Type B pancreatic cell (in vitro differentiated cells): ENCODE measurements at places on chromosomes 13 and 19.
A peak's percentile ranks its signal among the peaks of the same experiment; 100 is the strongest.

GRCh38 chr13:109166804-109167203 is 537.4 kb downstream of the MYO16 start:
- DNase-seq = no peak

- DNase-seq = no peak
Measured at GRCh38 chr13:97366172-97366688, 67.7 kb upstream of the RAP2A start.

GRCh38 chr13:27242702-27243101 is 8.7 kb upstream of the RPL21 start:
- no peak for DNase-seq

- DNase-seq = no peak
Measured at GRCh38 chr19:2223959-2224358, 12.2 kb downstream of the PLEKHJ1 start.

DNA sequence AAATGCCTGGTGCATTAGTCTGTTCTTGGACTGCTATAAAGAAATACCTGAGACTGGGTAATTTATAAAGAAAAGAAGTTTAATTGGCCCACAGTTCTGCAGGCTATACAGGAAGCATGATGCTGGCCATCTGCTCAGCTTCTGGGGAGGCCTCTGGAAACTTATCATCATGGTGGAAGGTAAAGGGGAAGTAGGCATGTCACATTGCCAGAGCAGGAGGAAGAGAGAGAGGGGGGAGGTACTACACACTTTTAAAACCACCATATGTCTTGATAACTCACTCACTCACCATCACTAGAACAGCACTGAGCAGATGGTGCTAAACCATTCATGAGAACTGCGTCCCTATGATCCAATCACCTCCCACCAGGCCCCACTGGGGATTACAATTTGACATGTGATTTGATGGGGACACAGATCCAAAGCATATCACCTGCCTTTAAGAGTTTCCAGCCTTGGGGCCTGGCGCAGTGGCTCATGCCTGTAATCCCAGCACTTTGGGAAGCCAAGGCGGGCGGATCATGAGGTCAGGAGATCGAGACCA is 219.0 kb downstream of the KATNAL1 start:
- no peak for DNase-seq

DNA sequence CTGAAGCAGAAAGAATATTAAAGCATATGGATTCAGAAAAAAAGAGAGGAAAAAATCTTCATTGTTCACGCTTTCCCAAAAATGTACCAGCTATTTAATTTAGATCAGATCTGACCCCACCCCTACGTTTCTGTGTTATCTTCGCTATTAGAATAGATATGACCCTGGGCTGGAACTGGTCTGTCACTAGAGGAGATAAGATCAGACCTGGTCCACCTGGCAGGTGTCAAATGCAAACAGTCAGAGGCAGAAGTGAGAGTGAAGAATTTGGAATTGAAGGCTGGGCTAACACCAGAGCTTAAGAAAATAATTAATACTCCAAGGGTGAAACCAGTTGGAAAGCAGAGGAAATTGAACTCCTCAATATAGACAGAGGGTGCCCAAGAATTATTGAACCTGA is 30.0 kb upstream of the MBNL2 start:
- DNase-seq = no peak

DNA sequence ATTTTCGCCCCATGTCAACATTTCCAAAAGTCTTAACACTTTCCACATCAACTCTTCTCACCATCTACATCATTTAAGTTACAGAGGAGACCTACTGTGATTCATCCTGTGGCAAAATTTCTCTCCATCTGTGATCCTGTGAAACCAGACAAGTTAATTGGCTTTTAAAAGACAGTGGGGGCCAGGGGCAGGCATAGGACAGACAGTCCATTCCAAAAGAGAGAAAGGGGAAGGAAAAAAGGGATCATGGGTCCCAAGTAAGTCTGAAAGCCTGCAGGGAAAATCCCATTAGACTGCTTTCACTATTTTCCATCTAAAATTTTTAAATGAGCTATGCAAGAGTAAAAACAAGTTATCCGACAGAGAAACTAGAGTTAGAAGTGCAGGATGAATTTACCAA is 121.0 kb downstream of the MRPL57 start:
- no peak for DNase-seq

DNA sequence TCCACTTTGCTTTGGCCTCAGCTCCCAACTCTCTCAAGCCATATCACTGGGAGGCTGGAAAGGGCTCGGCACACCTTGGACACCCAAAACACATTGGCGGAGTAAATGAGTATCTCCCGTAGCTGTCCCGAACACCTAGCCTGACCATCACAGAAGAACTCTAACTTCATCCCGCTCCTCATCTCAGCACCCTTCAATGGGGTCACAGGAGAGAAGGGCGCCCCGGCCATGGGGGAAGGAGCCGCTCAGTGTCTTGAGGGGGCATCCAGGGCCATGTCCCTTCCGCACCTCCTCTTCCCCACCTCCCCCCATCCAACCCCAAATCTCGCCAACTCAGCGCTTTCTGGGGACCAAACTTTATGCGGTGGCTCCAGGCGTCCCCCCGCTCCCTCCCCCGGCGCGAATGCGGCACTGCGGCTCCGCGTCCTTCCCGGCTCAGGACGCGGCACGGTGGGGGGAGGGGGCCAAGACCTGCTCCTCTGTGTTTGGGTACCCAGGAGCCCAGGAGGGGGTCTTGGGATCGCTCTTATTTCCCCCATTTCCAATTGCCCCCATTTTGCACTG is 3.0 kb downstream of the KCNC3 start:
- DNase-seq = no peak

- DNase-seq = no peak
Measured at GRCh38 chr19:6216996-6217751, 62.6 kb downstream of the MLLT1 start.

DNA sequence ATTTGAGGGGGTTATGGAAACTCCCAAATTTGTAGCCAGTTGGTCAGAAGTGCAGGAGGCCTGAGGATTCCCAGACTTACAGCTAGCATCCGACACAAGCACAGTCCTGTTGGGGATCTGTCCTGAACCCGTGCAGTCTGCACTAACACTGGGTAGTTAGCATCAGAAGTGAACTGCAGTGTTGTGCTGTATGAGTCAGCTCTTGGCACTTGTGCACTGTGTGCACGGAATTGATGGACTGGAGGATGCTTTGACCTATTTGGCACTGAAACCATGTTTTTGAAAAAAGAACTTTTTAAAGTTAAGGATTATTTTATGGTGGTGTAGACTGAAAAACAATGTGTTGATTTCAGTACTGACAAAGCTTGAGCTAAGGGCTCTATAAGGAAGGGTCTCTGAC is 279.0 kb downstream of the NHLRC3 start:
- DNase-seq = no peak

DNA sequence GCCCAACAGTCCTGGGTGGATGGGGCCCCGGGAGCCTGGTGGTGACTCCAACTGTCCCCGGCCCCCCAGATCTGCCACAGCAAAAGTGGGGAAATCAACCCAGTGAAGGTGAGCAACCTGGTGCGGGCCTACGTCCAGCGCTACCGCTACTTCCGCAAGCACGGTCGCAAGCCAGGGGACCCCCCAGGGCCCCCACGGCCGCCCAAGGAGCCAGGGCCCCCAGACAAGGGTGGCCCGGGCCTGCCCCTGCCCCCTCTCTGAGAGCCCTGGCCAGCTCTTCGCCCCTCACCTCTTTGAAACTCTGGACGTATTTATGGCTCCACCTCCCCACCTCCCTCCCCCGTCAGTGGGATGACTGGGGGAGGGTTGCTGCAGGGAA is 7.5 kb downstream of the IRF3 start:
- no peak for DNase-seq

DNA sequence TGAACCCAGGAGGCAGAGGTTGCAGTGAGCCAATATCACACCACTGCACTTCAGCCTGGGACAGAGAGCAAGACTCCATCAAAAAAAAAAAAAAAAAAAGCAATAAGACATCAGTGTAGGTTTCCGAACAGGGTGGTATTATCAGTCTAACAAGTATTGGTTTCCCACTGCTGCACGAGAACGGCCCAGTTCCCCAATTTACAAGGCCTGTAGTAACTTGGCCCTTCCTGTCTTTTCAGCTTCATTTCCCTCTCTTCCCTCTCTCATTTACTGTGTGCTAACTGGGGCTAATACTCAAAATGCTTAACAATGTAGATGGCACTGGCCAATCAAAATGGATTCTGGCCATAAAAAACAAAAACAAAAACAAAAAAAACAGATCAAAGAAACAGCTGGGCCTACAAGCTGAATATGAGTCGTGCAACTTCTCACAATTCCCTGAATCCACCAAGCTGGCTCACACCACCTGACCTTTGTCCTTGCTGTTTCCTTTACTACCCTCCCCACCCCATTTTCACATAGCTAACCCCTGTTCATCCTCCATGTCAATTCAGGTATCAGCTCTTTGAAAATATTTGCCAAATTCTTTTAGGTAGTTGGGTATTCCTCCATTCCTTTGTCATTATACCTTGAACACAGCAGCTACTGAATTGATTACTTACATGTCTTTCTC is 2.4 kb downstream of the TEX101 start:
- DNase-seq = no peak

DNA sequence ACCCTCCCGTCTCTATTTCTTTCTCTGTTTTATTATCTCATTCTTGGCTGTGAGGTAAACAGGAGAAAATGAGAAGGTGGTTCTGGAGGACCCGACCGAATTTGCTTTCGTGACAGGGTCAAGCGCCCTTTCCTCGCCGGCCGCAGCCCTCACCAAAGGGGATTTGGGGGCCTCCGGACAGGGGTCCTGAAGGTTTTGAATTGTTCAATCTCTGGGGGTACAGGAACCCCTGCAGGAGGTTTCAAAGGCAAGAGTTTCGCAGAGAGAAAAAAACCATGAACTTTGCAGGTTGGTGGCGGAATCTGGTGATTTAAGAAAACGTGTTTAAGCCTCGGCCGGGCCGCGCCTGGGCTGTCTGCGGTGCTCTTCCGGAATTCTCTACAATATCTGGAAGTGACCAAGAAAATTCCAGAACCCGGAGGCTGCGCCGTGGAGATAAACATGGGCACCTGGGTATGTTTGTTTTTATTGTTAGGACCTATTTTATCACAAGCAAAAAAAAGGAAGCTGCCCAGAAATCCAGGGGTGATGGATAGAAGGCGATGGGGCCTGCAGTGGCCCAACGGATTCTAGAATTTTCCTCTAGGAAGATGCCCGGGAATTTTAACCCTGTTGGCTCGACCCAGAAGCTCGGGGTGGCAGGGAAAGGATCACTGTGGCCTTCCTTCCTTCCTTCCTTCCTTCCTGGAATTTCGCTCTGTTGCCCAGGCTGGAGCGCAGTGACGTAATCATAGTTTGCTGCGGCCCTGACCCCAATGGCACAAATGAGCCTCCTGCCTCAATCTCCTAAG is 14.2 kb upstream of the PTBP1 start:
- DNase-seq = no peak

GRCh38 chr19:33470686-33471085 is 50.9 kb downstream of the PEPD start:
- DNase-seq = no peak

GRCh38 chr13:35723821-35724220 is 247.3 kb upstream of the MAB21L1 start:
- no peak for DNase-seq

- no peak for DNase-seq
Measured at GRCh38 chr19:33641261-33641660, 19.5 kb downstream of the CHST8 start.

GRCh38 chr19:13764101-13764807 is at the start of gene MRI1:
Gene MRI1, plus strand, starts transcription at chr19:13764522. Its CDS starts 67 bp downstream, at chr19:13764589.
- DNase-seq = peak; percentile 77

DNA sequence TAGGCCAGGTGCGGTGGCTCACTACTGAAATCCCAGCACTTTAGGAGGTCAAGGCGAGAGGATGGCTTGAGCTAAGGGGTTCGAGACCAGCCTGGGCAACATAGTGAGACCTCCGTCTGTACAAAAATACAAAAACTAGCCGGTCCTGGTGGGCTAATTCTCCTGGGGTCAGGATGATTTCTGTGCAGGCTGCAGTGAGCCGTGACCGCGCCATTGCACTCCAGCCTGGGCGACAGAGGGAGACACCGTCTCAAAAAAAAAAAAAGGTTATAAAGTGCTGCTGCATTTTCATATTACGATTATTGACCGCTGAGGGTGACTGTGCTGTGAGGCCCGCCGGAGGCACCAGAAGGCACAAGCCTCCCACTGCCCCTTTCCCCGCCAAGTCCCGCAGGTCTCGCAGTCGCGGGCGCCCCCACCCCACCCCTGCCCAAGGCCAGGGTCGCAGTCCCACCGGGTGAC is 477 bp upstream of the PLEKHF1 start:
- DNase-seq = no peak

DNA sequence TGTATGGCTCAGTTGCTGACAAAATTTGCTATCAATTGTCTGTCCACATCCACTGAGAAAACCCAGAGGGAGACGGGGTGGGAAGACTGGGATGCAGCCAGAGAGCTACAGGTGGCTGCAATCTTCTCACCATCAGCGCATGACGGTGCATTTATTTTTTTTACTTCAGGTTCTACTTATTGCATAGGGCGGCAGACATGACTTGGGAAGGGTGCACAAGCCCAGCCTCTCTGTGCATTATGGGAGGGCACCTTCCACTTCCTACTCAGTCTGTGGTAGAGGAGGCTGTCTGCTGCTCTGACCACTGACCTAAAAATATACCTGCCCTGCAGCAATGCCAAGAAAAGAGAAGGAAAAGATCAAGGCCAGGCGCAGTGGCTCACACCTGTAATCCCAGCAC is 73.1 kb downstream of the ABCC4 start:
- no peak for DNase-seq

- DNase-seq = peak; percentile 43
Measured at GRCh38 chr19:30065680-30066606, 123.9 kb downstream of the URI1 start.

GRCh38 chr13:107370015-107370785 is 802.3 kb upstream of the ARGLU1 start:
- DNase-seq = no peak

- no peak for DNase-seq
Measured at GRCh38 chr19:13492128-13492527, 14.2 kb downstream of the CACNA1A start.

DNA sequence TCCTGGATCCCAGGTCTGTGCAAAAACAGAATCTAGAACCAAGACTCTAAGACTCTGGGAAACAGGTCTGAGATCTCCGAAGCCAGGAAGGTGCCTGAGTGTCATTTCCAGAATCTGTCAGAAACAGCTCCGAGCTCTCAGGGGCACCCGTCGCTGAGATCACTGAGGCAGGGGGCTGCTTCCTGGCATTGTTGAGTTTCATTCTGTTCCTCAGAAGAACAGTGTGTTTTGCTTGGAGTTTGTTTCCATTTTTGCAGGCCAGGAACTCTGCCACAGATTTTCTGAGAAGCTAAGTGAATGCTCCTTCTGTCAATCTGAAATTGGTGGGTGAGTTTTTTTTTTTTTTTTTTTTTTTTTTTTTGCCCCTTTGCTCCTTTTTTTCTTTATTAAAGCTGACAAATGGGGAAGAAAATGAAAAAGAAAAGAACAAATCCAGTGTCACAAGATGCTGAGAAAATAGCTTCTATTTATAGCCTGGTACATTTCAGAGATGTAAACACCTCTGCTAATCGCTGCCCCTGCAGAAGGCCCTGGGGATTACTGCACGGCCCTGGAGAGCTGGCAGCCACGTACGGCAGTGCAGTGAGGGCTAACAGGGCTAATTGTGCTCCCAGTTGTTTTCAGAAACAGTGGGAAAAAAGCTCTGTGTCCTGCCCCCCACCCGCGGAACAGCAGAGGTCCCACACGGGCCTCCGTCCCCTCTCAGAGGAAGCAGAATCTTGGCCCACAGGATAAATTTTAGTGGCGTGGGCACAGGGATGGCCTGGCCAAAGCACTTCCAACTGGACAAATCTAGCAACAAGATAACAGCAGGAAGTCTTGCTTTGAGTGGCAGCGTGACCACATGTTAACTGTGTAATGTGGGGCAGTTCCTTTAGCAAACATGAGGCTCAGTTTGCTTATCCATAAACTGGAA is 237.6 kb upstream of the IRS2 start:
- DNase-seq = no peak
